ENCODE measurements at places on chromosomes 16 and 17.

DNA sequence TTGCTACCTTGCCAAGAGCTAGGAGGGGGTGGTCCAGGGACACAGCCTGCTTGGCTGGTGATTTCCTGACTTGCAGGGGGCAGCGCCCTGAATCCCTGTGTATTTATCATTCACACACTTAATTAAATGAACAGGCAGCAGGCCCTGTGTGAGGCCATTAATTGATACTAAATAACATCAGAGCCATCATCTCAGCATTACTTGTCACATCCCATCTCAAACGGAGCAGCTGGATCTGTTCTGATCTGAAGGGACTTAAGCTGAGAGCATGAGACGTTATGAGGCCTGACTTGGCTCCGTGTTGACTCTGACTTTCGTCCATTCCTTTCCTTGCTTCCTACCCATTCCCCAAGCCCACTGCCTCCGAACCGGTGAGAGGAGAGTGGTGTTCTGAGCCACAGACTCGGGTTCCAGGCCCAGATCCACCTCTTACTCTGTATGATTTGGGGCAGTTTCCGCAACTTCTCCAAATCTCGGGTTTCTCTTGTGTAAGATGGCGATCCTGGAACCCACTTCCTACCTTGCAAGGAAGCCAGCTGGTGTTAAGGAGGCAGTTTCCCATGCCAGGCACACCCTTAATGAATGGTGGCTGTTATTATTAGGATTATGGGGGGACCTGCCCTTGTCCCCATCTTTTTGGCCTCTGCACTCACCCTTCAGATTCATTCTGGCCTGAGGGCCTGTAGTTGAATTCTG is 33.8 kb downstream of the CACNA1G start:
- peak; percentile 57 for DNase-seq

GRCh38 chr16:85735225-85735635 is 15.7 kb downstream of the C16orf74 start:
- no peak for DNase-seq

- DNase-seq, result no peak
Measured at GRCh38 chr17:4040784-4041183, 76.5 kb upstream of the ATP2A3 start.

GRCh38 chr16:50681021-50681885 is at the start of gene SNX20:
SNX20 (minus strand) TSS chr16:50681312; CDS start chr16:50677526, 3,786 bp downstream.
- DNase-seq, result peak; percentile 27

GRCh38 chr16:20904507-20905081 is 4.0 kb downstream of the LYRM1 start:
- DNase-seq, result no peak

GRCh38 chr16:51111759-51112158 is 39.3 kb downstream of the SALL1 start:
- DNase-seq, result no peak

GRCh38 chr16:12303653-12304052 is 327.1 kb downstream of the SNX29 start:
- no peak for DNase-seq

- no peak for DNase-seq
Measured at GRCh38 chr16:17949141-17949981, 387.2 kb downstream of the NPIPA8 start.

DNA sequence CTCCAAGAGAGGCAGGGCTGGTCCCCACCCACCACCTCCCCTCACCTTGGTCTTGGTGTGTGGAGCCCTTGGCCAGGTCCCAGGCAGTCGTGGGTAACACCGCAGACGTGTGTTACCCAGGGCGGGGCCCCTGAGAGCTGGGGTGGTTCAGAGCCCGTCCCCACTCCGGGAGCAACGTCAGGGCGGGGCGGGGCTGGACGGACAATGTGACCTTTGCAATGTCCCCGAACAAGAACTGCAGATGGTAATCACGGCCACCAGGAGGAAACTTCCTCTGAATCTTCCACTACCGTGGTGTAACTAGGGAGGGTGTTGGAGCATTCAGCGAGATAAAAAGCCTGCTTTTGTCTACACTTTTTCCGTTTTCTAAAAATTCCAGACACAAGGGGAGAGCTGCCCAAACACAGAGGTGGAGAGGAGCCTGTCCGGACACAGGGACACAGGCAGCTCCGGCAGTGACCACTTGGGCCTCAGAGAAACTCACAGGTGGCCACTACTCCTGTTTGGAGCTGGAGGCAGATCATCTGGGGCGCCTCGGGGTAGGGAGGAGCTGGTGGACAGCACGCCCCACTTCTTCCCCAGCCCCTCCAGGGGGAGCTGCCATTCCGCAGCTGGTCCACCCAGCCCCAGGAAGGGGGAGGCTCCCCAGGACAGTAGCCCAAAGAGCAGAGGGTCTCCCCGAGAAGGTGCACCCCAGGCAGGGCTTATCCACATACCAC is 14.2 kb upstream of the SLC38A10 start:
- DNase-seq, result no peak

GRCh38 chr17:77740481-77740880 is 218.0 kb upstream of the TNRC6C start:
- no peak for DNase-seq

DNA sequence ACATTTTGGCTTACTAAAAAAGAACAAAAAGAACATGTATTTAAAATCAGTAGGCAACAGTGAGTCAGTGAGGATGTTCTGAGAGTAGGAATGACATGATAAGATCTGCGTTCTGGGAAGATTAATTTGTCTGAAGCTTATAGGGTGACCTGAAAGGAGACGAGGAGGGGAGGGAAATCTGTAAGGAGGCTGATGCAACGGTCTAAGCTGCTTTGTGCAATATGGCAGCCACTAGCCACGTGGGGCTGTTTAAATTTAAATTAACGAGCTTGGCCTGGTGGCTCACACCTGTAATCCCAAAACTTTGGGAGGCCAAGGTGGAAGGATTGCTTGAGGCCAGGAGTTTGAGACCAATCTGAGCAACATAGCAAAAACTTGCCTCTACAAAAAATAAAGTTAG is 181.6 kb upstream of the CACNG3 start:
- no peak for DNase-seq

DNA sequence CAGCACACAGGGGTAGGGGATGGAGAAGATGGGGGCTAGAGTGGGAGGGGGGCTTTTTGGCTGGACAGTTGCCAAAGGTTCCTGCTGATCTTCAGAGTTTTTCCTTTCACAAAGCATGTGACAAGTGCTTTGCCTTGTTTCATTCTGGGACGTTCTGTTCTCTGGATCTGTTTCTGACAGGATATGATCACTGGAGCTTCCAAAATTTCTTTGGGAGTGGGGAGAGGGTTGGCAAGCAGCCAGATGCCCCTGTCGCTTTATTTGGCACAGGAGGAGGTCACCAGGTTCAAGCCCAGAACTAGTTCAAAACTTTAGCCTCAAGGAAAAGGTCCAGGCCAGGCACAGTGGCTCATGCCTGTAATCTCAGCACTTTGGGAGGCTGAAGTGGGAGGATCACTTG is 68.5 kb upstream of the TBX2 start:
- no peak for DNase-seq

GRCh38 chr16:31377210-31377903 is 15.8 kb upstream of the ITGAD start:
- no peak for DNase-seq

GRCh38 chr17:40560592-40561293 is 4.5 kb downstream of the CCR7 start:
- DNase-seq, result no peak

GRCh38 chr16:68999114-68999513 is 106.3 kb upstream of the HAS3 start:
- no peak for DNase-seq

- no peak for DNase-seq
Measured at GRCh38 chr17:78132084-78132676, 1.6 kb downstream of the TMC8 start.

GRCh38 chr16:87201790-87202189 is 115.4 kb downstream of the C16orf95 start:
- no peak for DNase-seq

DNA sequence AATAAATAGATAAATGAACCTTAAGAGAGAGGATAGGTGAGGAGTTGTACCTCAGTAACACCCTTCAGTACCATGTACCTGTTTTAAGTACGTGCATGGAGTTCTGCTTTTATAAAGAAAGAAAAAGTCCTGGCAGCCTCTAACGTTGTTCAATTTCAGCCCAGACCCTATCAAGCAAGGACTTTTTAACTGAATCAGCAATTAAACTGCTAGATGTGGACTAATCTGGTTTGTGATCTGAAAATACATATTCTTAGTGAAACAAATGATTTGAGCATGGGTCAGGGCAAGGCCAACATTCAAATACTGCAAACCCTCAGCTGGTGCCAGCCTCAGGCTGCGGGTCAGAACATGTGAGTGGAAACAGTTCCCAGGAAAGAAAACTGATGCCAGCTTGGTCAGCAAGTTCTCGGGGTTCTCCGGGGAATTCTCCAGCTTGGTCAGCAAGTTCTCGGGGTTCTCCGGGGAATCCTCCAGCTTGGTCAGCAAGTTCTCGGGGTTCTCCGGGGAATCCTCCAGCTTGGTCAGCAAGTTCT is 84.5 kb downstream of the MRM3 start:
- DNase-seq, result no peak

- peak; percentile 17 for DNase-seq
Measured at GRCh38 chr16:9264067-9264466, 172.6 kb downstream of the HAPSTR1 start.

DNA sequence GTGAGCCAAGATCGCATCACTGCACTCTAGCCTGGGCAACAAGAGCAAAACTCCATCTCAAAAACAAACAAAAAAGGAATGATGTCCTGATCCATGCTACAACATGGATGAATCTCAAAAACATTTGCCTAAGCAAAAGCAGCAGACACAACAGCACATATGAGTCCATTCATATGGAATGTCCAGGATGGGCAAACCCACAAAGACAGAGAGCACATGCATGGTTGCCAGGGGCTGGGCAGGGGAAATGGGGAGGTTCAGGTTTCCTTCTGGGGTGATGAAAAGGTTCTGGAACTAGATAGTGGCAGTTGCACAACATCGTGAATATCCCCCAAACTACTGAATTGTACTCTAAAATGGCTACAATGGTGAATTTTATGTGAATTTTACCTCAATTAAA is 35.3 kb upstream of the RAI1 start:
- DNase-seq, result no peak

- no peak for DNase-seq
Measured at GRCh38 chr17:50832267-50832863, 3.0 kb upstream of the WFIKKN2 start.

GRCh38 chr17:9905902-9906301 is 831 bp upstream of the RCVRN start:
- peak; percentile 65 for DNase-seq
